NCI-H1105 (cell line): ENCODE measurements at places on chromosomes 1 and 21.
A peak's percentile ranks its signal among the peaks of the same experiment; 100 is the strongest.

- DNase-seq, result peak; percentile 75
Observed at GRCh38 chr1:155176544-155177071, 3.0 kb downstream of the TRIM46 start.

- no peak for DNase-seq
Observed at GRCh38 chr1:232951180-232951579, 769 bp downstream of the NTPCR start.

DNA sequence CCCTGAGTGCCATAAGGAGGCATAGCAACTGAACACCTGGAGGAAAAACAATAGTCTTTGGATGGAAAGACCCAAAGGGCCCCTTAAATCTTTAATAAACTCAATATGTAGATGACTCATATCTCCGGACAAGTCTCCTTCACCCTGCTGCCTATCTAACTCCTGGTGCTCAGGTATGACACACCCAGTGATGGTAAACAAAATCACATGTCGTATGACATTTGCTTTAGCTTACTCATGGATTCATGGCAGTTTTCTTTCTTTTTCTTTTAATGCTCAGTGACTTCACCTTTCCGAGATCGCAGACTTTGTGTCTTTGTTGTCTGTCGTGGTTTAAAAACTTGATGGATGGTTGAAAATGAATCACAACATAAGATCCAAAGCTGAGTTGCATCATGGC is 208.5 kb upstream of the PROX1 start:
- DNase-seq, result no peak

DNA sequence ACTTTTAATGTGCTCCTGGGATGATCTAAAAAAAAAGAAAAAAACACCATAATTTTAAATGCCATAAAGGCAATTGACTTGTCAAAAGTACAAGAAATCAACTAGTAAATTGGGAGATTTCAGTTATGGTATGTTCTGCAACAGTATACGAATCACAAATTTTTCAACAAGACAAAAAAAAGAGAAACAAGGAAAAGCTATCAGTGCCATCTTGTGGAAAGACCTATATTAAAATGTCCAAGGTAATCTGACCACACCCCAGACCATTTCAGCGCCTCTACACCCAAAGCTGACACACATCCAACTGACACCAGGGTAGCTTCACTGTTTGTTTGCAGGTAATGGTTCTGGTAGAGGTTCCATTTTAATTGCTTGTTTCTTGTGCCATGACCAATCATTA is 5.0 kb upstream of the DUSP23 start:
- no peak for DNase-seq

GRCh38 chr21:36247316-36248010 is 72.5 kb upstream of the MORC3 start:
- no peak for DNase-seq

GRCh38 chr21:18411565-18411964 is 8.0 kb upstream of the TMPRSS15 start:
- no peak for DNase-seq

GRCh38 chr1:159925719-159926078 is 392 bp upstream of the TAGLN2 start:
- no peak for DNase-seq

GRCh38 chr1:246032984-246033383 is 474.1 kb downstream of the SMYD3 start:
- no peak for DNase-seq

DNA sequence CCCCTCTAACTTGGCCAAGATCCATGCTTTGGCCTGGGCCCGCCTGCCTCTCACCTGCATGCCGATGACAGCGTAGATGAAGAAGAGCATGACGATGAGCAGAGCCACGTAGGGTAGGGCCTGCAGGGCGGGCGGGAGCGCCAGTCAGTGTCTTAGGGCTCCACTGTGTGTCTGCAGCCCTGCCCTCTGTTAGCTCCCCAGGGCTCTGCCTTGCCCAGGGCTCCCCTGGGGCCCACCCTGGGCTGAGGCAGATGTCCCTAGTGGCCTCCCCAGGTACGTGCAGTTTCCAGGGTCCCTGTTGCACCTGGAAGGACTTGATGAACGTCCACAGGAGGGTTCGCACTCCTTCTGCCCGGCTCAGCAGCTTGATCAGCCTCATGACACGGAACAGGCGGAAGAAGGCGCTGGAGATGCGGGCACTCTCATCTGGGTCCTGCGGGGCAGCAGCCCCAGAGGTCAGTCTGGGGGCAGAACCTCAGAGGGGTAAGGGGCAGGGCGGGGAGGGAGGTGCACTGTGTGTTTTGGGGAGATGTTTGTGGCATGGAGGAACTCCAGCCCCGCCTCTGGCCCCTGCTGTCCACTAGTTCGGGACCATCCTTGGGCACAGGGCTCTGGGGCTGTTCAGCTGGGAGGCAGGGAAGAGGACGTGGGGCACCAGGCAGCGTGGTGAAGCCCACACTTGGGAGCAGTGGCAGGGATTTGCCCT is 29.8 kb upstream of the KIF21B start:
- DNase-seq, result no peak

DNA sequence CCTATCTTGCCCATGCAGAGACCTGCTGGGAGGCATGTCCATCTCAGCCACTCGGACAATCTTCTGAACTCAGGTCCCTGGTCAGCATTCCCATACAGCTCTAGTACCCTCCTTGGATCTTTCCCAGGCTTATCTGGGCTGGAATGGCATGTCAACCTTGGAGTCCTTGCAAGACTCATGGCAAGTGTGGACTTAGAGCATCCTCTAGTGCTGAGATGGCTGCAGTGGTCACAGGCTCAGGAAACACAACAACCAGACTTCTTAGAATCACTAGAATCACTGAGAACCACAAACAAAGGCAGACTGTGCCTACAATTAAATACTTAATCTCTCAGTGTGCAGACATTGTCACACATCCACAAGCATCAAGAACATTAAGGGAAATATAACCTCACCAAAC is 73.1 kb upstream of the TSHB start:
- DNase-seq, result no peak

GRCh38 chr1:214476229-214476985 is 75.0 kb downstream of the PTPN14 start:
- no peak for DNase-seq

DNA sequence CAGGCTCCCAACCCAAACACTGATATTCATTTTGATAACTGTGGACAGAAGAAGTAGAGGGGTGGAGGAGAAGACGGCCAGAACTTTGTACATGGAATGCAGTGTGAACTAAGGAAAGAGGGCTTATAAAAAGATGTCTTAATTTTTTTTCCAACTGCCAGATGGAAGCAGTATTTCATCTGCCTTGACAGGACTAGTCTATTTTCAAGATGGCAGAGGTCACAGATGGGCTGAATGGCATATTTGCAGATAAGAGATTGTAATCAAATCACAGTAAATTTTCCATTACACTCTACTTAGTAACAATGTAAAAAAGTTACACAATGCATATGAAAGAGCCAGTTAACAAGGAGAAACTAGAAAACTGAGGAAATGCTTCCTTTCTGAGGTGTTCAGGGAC is 246.8 kb upstream of the FMN2 start:
- no peak for DNase-seq

GRCh38 chr1:153816283-153816889 is 41.2 kb downstream of the SLC27A3 start:
- DNase-seq, result no peak

GRCh38 chr1:187300081-187300480 is 471.3 kb downstream of the PLA2G4A start:
- no peak for DNase-seq

DNA sequence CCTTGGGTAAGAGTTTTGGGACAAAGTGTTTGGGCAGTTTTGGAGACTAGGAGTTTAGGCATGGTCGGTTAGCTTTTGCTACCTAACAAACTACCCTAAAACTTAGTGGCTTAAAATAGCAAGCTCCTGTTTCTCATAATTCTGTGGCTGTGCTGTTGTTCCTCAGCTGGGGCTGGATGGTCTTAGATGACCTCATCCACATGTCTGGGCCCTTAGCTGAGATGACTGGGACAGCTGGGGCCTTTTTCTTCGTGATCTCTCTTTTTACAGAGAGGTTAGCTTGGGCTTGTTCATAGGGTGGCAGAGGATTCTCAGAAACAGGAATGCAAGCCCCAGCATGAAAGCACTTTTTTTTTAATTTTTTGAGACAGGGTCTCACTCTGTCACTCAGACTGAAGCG is 6.6 kb downstream of the ATP1A4 start:
- no peak for DNase-seq

DNA sequence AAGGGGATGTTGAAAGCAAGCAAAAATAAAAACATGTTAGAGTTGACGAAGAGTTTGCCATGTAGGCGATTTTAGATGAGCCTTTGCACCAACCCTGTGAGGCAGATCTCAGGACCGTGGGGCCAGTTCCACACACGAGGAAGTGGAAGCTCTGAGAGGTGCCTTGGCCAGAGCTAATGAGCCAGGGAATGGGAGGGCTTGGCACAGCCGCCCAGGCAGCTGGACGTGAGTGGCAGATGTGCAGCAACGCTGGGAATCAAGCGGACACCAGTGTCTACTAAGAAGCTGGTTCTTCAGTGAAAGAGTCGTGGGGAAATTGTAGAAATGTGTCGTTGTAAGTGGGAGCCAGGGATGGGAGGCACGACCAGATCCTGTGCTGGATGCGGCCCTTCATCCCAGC is 58.9 kb upstream of the COL6A1 start:
- DNase-seq, result no peak

DNA sequence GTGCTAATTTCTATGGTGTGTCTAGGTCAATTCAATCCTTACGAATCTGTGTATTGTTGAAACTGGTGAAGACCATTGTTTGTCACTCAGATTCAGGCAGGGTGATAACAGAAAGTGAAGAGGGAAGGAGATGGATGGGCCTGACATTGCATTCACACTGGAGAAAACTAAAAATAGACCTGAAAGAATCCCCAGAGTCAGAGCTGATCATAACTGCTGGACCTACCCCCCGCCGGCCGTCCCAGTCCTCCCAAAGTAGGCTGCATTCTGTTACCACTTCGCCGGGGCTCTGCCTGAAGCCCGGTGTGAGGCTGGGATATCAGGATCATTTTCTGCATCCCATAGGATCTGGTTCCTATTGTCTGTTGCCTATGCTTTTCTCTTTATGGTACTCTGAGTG is 121.1 kb downstream of the NUF2 start:
- no peak for DNase-seq

DNA sequence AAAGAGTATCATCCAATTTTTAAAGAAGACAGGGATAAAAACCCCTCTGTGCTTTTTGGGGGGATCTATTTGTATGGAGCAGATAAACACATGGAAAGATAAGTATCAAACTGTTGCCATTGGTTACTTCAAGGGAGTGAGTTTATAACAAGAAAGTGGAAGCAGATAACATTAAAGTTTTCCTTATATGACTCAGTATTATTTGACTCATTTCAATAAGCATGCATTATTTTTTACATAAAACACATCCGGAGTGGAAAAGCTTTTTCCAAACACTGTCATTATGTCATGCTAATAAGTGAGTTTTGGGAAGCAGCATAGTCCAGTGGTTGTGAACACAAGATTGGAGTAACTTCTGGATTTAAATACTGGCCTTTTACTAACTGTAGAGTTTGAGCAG is 452.2 kb downstream of the LTN1 start:
- DNase-seq, result no peak

GRCh38 chr1:157183870-157184269 is 45.7 kb upstream of the ETV3 start:
- DNase-seq, result no peak

- DNase-seq, result no peak
Observed at GRCh38 chr1:245154429-245155271, at the start of gene KIF26B. TSS of gene KIF26B (plus strand) at chr1:245154985. CDS start at chr1:245155425, 440 bp downstream.

- DNase-seq, result no peak
Observed at GRCh38 chr1:201767339-201767738, 61.6 kb upstream of the IPO9 start.

- no peak for DNase-seq
Observed at GRCh38 chr21:41927727-41928409, 25.9 kb downstream of the C2CD2 start.

GRCh38 chr1:215453440-215453839 is 113.7 kb upstream of the KCTD3 start:
- no peak for DNase-seq

GRCh38 chr1:86247597-86248279 is 91.2 kb upstream of the COL24A1 start:
- DNase-seq, result no peak

DNA sequence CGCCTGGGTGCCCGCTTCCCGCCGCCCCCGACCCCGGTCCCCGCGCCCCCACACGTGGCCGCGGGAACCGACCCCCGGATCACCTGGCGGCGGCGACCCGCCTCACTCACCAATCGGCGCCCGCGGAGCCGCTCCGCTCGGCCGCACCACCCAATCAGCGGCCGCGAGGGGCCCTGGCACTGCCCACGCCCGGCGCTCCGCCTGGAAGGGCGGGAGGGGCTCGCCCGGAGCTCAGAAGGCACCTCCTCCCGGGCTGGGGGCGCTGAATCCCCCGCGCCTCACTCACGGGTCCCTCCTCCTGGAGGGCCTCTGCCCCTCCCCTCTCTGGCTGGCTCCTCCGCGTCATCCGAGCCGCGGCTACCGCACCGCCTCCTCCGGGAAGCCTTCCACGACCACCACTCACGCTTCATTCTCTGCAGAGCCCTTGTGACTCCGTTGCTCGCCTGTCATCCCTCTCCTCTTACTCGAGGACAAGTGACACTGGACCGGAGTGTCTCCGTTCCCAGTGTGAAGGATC is 374 bp downstream of the SH2D5 start:
- DNase-seq, result peak; percentile 79

DNA sequence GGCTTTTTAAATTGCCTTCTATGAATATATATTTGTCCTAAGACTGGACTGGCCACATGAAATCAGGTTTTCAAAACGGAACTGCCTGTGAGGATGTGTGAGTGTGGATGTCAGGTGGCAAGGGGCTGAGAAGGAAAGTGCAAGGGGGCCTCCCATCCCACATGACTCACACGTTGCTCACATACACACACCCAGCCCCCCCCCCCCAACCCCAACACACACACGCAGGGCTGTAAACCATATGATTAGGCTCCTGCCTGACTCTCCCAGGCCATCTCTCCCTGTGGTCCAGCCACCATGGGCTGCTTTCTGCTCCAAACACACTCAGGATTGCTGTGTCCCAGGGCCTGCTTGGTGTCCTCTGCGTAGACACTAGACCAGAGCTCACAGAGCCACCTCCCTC is 22.4 kb downstream of the DEGS1 start:
- DNase-seq, result no peak

GRCh38 chr1:193308438-193308837 is 122.0 kb upstream of the B3GALT2 start:
- no peak for DNase-seq

DNA sequence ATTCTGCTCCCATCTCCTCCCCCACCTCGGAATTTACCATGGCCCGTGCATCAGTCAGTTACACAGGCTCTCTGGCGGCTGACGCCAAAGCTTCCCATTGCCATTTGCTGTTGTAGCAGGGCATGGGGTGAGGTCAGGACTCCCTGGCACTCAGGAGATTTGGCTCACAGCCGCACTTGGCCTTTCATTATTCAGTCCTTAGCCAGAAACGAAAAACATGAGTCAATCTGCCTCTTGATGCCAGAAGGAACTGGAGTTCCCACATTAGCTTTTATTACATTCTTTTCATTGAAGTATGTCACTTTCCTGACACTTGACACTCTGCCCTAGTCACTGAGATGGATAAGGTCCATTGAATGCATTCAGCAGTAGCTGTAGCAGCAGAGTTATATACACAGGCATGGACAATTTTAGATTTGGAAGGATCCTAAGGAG is 260.6 kb downstream of the CACNA1E start:
- DNase-seq, result no peak
